Activated T-cell treated with anti-CD3 and anti-CD28 coated beads, Interleukin-2, amount 50 U/mL, for 72 hours (primary cell): ENCODE measurements at places on chromosomes 1 and 21. TPM values are rescaled to one million over a fixed set of nuclear protein-coding genes. Genes with fewer than 3 reads are reported as not detected.

- DNase-seq: peak; percentile 97
Measured at GRCh38 chr1:42958488-42959319, at the start of gene SLC2A1. Gene SLC2A1 (minus strand): TSS chr1:42958868. CDS start chr1:42958651, 217 bp downstream.

- no peak for DNase-seq
Measured at GRCh38 chr1:18549906-18550305, 69.2 kb downstream of the KLHDC7A start.

The CFAP45 gene
- 2.0 TPM for total RNA-seq

DNA sequence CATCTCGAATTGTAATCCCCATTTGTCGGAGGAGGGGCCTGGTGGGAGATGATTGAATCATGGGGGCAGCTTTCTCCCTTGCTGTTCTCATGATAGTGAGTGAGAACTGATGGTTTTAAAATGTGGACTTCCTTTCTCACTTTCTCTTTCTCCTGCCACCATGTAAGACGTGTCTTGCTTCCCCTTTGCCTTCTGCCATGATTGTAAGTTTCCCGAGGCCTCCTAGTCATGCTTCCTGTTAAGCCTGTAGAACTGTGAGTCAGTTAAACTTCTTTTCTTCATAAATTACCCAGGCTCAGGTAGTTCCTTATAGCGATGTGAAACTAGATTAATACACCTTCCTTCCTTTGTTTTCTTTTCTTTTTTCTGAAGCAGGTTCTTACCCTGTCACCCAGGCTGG, 13.9 kb downstream of the DNAJC6 start:
- no peak for DNase-seq

The LRRC38 gene
- total RNA-seq: not detected

The RIIAD1 gene
- total RNA-seq: not detected

- no peak for DNase-seq
Measured at GRCh38 chr1:166884971-166885370, 8.9 kb upstream of the TADA1 start.

The APCS gene
- not detected for total RNA-seq

GRCh38 chr1:168848051-168848450, 119.0 kb upstream of the DPT start:
- DNase-seq: no peak

The MYBPH gene
- total RNA-seq: not detected

The TFF1 gene
- 1.7 TPM for total RNA-seq

GRCh38 chr1:241086686-241087085, 270.3 kb downstream of the RGS7 start:
- DNase-seq: no peak

The RAB42 gene
- total RNA-seq: not detected

- no peak for DNase-seq
Measured at GRCh38 chr1:99548943-99549605, 96.8 kb upstream of the PALMD start.

- no peak for DNase-seq
Measured at GRCh38 chr1:10738061-10739058, 58.1 kb downstream of the CASZ1 start.

- DNase-seq: no peak
Measured at GRCh38 chr1:54843449-54843848, 42.3 kb upstream of the TTC22 start.

The FBXO42 gene
- total RNA-seq: 18.2 TPM

GRCh38 chr1:18902523-18903290, at the start of gene ALDH4A1:
Gene ALDH4A1 (minus strand): TSS chr1:18902555. CDS start chr1:18902523, 32 bp downstream.
- peak; percentile 91 for DNase-seq

DNA sequence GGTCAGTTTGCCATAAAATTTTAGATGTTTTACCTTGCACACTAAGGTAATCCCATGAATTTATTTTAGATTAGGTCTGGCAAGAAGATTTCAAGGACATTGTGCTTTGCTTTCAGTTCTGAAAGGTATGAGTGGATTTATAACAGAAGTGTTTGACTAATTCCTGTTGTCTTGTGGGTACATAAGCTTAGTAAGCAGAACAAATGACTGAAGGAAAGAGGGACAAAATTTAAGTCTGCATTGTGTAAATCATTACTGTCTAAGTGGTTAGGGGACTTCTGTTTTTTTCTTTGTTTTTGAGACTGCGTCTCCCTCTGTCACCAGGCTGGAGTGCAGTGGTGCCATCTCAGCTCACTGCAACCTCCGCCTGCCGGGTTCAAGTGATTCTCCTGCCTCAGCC, 60.1 kb downstream of the PKN2 start:
- no peak for DNase-seq

DNA sequence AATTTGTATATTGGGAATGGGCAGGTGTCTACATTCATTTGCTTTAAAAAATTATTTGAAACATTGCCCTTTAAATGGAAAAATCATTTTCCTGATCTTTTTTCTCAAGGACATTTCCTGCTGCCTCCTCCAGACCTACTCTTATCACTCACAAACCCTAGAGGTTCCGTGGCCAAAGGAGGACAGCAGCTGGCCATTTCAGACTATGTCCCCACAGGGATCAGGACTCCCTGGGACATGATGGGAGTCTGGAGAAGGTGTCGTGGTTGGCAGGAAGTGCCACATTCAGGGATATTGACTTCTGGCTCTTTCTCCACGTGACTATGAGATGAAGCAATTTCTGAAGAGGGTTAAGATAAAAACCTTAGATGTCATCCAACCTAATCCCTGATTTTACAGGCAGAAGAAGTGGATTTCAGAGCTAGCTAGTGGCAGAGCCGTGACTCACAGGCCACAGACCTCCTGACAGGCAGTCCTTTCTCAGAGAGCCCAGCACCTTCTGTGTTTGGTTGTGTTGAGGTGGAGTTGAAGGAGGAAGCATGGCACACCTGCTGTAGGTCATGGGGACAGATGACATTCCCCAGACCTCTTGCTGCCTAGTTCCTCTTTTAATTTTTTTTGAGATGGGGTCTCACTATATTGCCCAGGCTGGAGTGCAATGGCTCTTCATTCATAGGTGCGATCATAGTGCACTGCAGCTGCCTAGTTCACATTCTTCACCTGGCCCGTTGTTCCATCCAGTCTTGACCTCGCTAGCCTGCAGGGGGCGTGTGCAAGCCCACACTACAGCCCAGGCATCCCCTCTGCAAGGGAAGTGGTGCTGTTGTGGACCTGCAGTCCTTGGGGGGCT, 25.5 kb upstream of the IL10 start:
- DNase-seq: peak; percentile 40

GRCh38 chr21:16215663-16216183, 485.9 kb downstream of the USP25 start:
- no peak for DNase-seq

- DNase-seq: no peak
Measured at GRCh38 chr1:227744668-227745067, 9.4 kb downstream of the SNAP47 start.

DNA sequence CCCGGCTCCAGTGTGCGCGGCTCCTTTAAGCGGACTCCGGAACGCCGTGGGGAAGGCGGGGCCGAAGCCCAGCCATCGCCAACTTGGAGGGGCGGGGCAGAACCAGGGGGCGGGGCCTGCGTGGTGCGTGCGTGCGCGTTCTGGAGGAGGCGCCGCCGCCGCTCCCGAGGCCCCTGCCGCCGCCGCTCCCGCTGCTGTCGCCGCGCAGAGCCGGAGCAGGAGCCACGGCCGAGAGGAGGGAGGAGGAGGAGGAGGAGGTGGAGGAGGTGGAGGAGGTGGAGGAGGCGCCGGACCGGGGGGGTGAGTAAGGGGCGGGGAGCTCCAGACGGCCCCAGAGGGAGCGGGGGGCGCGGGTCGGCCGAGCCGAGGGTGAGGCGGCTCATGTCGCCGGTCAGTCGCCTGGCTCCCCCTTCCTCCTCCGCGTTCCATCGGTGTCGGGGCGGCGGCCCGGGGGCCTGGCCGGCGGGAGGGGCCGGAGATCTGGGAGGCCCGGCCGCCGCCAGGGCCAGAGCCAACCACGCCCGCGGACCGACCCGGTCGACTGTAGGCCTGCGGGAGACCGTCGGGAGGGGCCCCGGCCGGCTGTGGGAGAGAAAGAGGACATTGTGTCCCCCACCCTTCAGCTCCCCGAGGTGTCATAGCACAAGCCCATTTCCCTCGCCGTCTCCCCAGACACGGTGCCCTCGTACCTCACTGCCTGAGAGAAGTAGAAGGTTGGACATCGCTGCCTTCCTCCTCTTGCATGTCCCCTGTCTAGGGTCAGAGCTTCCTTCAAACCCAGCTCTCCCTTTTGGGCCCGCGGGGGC, at the start of gene RAP1A:
TSS of gene RAP1A (plus strand) at position 155 of the 806 bp plus-strand sequence. CDS start 71,572 bp downstream, outside the sequence.
- DNase-seq: peak; percentile 95

GRCh38 chr21:42254651-42255601, 36.0 kb downstream of the ABCG1 start:
- DNase-seq: no peak

The IFNGR2 gene
- total RNA-seq: 34.6 TPM

The FCRL2 gene
- not detected for total RNA-seq

The TSPAN1 gene
- 0.30 TPM for total RNA-seq

- DNase-seq: no peak
Measured at GRCh38 chr1:118717893-118718292, 270.2 kb downstream of the TBX15 start.

GRCh38 chr1:55833529-55834091, 618.4 kb upstream of the USP24 start:
- no peak for DNase-seq

The OPTC gene
- total RNA-seq: not detected

The ATP8B2 gene
- total RNA-seq: 52.6 TPM

DNA sequence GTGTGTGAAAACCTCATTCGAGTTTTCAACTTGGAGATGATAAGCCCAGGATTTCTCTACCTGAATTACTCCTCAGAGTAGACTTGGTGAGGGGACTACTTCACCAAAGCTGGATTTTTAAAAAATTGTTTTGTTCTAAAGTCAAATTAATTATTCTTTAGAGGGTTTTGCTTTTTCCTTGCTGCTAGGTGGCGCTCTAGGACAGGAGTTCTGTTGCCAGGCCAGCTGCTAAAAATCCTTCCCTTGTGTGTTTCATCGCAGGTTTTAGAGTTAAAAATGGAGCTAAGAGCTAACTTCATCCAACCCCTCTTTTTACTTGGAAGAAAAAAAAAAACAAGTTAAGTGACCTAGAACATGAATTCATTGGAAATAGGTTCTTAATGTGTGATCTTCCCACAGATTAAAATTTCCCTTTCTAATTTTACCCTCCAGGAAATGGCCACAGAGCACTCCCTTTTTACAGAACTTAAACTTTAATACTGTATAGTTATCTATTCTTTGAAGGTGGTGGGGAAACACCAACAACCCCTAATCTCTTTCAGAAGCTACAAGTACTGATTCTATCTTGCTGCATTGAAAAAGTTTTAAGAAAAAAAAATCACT, 36.7 kb upstream of the FAM163A start:
- peak; percentile 64 for DNase-seq

The FAF1 gene
- 83.0 TPM for total RNA-seq

The BCAN gene
- 0.10 TPM for total RNA-seq

DNA sequence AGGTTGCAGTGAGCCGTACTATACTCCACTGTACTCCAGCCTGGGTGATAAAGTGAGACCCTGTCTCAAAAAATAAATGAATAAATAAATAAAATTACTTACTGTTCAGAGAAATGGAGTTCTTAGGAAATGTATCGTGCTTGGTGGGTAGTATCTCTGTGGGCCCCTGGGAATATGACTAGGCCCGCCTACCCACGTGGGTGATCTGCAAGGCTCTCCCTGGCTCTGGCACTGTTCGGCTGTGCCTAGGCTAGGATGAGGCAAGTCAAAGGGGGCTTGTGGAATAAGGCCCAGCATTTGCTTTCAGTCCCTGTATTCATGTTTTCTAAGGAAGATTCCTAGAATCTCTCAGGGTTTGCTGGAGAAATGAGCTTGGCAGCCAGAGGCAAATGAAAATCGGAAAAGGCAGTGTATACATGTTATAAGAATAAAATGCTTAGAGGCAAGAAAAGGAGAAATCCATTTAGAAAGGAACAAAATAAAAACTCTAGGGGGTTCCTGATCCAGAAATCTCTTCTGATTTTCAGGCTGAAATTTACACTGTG, 4.5 kb upstream of the CSRP1 start:
- DNase-seq: no peak

The SLC45A3 gene
- 1.0 TPM for total RNA-seq

The KRTAP7-1 gene
- total RNA-seq: not detected
